Cardiac septum (tissue), 1 donor: ENCODE measurements at places on chromosomes 16 and 17.

GRCh38 chr16:73713778-73714495 lies 582.7 kb upstream of the PSMD7 start:
- no peak for DNase-seq

DNA sequence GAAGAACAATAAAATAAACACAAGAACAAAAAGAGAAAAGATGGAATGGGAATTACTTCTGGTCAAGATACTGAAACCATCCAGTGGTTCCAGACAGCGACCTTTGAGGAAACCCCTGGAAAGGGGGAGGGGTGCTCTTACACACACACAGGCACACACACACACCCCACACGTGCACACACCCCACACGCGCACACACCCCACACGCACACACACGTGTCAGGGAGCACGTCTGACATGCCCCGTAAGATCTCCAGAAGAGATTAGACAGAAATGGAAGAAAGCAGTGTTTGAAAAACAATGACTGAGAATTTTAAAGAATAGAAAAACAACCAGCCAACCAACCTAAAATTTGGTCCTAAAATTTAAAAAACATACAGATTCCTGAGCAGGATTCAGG lies 45.3 kb upstream of the FASN start:
- no peak for DNase-seq

DNA sequence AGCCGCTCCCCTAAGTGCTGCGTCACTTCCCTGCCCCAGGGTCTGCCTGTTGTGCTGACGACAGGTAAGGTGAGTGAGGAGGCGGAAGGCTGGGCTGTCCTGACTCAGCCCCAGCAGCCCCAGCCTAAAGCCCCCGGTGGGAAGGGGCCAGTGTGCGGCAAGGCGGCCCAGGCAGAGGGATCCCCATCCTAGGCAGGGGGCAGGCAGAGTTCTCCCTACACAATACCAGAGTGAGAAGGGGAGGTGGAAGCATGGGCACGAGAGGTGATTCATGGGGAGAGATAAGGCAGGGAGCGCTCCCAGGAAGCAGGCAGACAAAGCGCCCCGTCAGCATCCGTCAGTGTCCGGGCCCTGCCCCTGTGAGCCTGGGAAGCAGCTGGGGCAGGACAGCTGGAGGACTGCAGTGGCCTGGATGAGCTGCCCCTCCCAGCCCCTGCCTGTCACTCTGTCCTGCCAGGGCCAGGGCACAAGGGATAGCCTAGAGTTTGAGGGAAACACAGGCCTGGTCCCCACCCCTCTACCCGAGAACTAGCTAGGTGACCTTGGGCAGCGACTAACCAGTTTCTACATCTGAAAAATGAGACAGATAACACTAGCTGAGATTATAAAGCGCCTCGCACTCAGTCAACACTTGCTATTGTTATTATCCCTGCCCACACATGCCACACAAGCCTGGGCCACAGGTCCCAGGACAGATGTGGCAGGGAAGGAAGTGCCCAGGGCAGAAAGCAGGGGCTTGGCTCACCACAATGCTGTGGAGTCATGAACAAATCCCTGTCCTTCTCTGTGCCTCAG lies 3.8 kb downstream of the FAM83G start:
- no peak for DNase-seq

DNA sequence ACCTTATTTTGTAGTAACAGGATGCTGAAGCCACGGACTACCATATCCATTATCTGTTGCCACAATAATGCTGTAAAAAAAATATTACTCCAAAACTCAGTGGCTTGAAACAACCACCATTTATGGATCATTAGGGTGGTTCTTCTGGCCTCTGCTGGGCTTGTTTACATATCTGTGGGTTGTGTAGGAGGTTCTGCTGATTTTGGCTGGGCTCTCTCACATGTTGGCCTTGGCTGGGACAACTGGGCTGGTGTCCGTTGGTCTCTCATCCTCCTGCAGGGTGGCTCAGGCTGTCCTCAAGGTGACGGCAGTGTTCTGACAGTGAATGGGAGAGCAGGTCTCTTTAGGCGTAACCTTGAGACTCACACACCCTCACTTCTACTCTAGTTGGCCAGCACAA lies 76.0 kb downstream of the GPR139 start:
- DNase-seq: no peak

DNA sequence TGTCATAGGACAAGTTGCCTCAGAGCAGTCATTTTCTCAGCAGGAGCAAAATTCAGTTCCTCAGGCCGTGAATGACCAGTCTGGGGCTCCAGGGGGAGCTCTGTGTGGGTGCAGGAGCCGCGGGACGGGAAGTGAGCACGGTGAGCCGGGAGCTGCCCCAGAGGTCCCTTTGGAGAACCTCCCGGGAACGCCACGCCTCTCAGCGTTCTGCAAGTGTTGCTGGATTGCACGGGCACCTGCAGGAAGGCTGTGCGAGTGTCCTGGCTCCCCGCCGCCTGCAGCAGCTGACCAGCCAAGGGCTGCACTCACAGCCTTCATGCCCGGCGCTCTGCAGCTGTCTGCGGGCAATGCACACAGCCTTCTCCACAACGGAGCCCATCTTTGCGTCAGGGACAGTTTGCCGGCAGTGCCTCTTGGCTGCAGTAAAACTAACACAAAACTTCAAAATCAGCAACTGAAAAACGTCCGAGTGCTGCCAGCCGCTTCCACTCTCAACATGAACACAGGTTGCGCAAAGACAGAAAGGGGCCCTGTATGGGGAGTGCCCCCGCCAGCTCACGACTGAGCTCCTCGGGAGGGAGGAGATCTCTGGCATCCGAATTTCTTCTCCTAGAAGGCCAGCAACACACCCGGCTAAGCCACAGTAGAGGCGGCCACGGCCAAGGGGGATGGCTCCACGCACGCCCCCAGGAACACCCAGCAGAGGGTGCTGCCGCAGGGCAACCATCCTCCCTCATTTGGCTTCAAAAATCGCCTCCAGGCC lies 16.0 kb downstream of the NDUFAF8 start:
- peak; percentile 91 for DNase-seq

DNA sequence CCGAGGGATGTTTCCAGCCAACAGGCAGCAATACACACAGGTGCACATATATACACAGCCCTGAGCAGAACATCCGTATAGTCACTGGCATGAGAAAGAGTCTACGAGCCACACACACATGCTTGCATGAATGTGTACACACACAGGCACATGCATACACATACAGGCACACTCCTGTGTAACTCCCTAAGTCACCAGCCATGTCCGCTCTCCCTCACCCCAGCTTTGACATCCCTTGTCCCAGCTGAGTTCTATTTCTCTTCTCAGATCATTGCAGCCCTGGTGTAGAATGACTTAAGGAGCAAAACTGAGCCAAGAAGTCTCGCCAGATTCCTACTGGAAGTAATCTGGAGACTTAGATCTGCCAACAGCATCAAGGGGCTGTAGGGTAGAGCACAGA lies 13.1 kb downstream of the CDRT4 start:
- no peak for DNase-seq

DNA sequence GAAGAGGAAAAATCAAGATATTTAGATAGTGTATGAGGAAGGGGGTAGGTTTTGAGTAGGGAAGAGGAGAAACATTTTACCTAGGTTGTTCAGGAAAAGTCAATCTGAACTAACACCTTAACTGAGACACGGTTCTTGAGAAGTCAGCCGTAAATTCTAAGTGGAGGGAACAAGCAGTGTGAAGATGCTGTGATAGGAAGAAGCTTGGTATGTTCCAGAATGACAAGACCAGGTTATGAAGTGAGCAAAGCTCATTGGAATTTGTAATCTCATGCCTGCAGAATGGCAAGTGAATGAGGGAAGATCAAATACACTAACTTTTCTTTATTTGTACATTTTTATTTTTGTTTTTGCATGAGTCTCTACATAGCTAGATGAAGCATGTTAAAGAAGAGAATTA lies 307.6 kb downstream of the ZFHX3 start:
- no peak for DNase-seq

DNA sequence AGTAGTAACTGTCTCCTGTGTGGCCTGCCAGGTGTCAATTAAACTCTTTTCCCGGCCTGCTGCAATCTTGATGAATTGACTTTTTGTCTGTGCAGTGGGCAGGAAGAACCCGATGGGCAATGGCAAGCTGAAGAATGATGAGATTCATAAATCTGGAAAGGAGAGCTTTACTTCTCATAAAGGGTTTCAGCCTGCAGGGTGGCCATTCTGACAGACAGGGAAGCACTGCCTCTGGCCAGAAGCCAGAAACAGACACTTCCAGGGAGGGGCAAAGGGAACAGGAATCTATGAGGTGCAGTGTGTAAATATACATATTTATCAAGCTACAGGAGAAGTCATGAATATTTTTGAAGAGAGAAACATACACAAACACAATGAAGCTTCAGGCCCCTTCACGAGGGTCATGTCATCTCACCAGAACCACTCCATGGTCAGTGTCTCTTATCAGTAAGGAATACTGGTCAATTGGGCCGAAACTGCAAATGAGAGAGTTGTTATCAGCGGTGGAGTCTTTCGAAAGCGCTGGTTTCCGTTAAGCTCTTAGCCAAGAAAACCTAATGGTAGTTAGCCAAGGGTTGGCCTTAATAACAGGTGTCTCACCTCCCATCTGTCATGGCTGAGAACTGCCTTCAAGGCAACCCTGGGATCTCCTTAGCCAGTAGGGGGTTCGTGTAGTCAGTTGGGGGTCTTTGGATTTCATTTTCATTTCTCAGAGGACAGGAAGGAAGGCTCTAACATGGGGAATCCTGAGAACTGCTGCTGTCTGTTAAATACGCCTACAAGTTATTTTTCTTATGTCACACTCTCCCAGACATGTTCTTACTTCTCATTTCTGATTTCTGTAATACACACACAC lies 1.2 kb upstream of the NARF start:
- DNase-seq: peak; percentile 86

DNA sequence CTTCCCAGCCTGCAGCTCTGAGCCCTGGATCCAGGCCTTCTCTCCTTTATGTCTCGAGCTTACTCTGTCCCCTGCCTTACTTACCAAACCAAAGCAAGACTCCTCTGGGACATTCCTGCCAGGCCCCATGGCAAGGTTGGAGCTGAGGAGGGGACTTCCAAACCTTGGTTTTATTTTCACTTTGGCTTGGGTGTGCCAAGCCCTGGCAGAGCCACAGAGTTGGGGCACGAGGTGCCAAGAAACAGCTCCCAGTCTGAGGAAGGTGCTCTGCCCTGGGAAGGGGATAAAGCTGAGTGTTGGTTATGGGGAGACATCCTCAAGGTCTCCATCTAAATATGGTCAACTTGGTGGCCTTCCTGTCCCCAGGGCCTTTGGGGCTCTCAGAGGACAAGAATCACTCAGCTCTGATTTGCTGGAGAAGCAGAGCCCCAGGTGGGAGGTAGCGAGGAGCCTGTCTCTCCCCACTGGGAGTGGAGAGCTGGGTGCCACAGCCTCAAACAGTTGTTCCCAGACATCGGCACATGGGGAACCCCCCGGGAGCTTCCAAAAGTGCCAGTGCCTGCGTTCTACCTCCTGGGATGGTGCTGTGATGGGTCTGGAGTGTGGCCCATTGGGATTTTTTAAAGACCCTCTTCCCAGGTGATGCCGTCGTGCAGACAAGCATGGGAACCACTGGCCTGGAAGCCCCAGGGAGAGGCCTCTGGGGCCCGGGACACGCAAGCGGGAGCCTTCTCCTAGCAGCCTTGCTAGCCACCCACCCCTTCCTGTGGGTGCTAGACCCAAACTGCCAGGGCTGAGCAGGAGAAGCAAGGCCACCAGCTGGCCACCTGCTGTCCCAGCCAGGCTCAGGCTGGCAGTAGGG lies 10.3 kb downstream of the NLRC5 start:
- peak; percentile 55 for DNase-seq
